ENCODE measurements at places on chromosomes 2 and 18. TPM values are rescaled to one million over a fixed set of nuclear protein-coding genes. Genes with fewer than 3 reads are reported as not detected.

GRCh38 chr2:129144082-129144791, 825.6 kb upstream of the HS6ST1 start:
- DNase-seq, result no peak

GRCh38 chr18:51066273-51066672, 36.3 kb downstream of the SMAD4 start:
- no peak for DNase-seq

- DNase-seq, result no peak
These were observed 181.9 kb upstream of the HAAO start for GRCh38 chr2:42974169-42974720.

Gene GREB1
- 0.86 TPM for polyA plus RNA-seq

DNA sequence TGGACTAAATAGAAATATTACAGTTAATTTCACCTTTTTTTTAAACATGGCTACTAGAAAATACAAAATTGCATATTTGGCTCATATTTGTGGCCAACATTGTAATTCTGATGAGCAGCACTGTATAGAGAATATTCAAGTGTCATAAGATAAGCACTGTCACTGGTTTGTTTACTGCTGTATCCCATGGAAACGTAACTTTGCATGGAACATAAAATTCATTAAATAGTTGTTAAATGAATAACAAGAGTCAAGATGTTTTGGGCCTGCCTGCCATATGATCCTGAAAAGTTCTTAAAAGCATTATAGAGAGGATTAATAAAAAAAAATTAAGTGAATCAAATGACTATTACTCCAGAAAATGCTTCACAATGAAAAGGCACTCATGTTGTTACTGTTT, 763.7 kb upstream of the CRIM1 start:
- no peak for DNase-seq
